ENCODE measurements at places on chromosomes 1 and 21.

- DNase-seq, result no peak
Observed at GRCh38 chr1:210687582-210688279, 359.0 kb downstream of the HHAT start.

- DNase-seq, result no peak
Observed at GRCh38 chr1:194710671-194711070, 1524.3 kb upstream of the B3GALT2 start.

GRCh38 chr1:42173155-42173933 lies 8.8 kb upstream of the GUCA2A start:
- DNase-seq, result no peak

GRCh38 chr1:228076796-228077430 lies 5.6 kb upstream of the ARF1 start:
- no peak for DNase-seq

DNA sequence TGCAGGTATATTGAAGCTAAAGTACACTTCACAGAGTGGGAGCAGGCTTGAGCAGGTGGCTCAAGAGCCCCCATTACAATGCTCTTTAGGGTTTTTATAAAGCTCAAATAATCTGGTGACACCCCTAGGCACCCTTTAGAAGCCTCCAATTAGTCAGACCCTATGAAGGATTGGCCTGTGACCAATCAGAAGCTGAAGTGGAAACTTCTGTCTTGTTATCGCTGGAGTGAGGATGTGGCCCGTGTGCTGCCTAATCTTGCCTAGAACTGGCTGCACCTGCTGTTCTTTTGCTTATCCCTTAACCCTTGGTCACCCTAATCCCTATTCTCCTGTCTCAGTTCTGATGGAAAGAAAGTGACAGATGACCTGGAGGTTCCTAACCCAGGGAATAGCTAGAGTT lies 70.8 kb upstream of the ABCG1 start:
- no peak for DNase-seq

GRCh38 chr1:46477153-46477929 lies 12.3 kb upstream of the DMBX1 start:
- DNase-seq, result peak; percentile 15

DNA sequence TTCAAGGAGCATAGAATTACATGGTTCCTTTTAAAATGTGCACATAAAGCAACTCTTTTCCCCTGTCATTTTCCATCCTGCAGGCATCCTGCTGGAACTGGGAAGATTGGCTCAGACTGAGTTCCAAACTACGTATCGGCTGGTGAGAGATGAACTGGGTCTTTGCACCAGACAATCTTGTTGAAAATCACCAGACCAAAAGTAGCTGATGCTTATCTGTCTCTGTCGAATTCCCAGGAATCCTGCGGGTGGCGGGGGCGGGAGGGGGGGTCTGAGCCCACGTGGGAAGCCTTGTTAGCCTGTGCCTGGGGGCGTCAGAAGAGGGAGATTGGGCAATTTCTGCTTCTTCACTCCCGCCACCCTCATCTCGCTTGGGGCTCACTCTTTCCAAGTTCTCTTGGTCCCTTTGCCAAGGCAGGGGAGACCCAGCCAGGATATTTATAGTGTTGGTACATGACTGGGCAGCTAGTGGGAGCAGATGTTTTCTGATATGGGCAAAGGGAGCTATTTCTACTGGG lies 90.1 kb upstream of the SLC25A33 start:
- no peak for DNase-seq

DNA sequence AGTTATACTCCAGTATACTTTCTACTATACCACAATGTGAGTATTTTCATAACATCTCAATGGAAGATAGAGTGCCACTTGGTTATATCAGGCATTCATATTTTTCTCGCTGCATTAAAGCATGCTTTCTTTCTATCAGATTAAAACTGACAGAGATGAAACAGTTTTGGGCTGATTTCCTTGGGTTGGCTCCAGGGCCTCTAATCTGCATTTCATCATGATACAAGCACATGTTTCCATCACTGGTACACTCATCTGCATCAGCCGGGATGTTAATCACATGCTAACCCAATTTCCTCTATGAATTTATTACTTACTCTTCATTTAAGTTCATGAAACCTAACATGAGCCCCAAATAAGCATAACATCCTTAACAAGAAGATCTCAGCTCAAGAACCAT lies 289.0 kb upstream of the DAB1 start:
- no peak for DNase-seq

GRCh38 chr1:193264313-193265065 lies 78.1 kb upstream of the B3GALT2 start:
- no peak for DNase-seq

- DNase-seq, result peak; percentile 57
Observed at GRCh38 chr1:1906185-1907097, 8.6 kb upstream of the CALML6 start.

- no peak for DNase-seq
Observed at GRCh38 chr1:196409586-196409985, 198.7 kb downstream of the KCNT2 start.

- DNase-seq, result peak; percentile 63
Observed at GRCh38 chr1:92298573-92299476, at the start of the genes GLMN and RPAP2. Gene GLMN (minus strand): TSS chr1:92298987. CDS start chr1:92297999, 988 bp downstream. Gene RPAP2 (plus strand): TSS chr1:92299059. CDS start chr1:92299074, 15 bp downstream.

DNA sequence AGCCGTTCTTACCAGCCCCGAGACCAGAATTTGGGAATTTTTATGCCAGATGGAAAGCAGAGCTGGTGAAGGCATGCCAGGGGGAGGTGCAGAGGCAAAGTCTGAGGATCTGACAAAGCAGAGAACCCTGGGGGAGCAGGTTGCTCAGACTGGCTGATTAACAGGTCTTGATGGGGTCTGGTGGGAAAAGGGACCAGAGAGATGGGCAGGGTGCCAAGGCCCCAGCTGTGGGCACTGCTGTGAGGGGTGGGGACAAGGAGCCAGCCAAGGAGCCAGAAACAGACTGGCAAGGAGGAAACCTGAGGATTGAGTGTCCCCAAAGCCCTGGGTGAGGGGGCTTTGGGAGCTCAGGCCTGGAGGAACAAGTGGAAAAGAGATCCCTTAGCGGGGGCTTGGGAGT lies 21.4 kb downstream of the RPS6KA1 start:
- DNase-seq, result no peak

- no peak for DNase-seq
Observed at GRCh38 chr1:19980314-19980713, 896 bp upstream of the PLA2G2A start.

- DNase-seq, result no peak
Observed at GRCh38 chr21:15164678-15165303, 100.0 kb upstream of the NRIP1 start.

GRCh38 chr1:64575881-64576676 lies 106.2 kb downstream of the CACHD1 start:
- no peak for DNase-seq

DNA sequence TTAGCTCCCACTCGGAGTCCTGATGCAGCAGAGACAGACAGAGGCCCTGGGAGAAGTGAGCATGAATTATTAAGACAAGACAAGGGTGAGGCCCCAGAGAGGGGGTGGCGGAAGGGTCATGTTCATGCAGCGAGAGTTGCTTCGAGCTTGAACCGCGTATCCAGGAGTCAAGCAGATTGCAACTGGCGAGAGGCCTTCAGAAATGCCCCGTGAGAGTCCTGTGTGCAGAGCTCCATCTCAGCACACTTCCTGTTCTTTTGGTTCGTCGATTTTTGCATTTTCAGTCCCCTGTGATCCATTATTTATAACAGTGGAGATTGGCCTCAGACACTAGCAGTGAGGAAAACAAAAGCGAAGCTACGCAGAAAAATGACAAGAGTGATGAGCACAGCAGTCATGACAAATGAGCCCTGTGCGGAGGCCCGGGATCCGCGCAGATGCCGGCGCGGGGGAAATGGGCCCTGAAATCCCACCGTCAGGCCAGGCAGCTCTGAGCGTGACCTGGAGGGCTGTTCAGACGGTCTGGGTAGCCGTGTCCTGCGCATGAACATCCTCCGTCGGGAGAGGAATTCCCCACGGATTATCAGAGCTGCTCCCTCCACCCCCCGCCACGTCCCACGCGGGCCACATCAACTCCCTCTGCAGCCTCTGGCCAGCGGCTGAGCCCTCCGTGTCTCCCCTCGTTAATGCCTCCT lies 15.0 kb downstream of the PDE9A start:
- no peak for DNase-seq

DNA sequence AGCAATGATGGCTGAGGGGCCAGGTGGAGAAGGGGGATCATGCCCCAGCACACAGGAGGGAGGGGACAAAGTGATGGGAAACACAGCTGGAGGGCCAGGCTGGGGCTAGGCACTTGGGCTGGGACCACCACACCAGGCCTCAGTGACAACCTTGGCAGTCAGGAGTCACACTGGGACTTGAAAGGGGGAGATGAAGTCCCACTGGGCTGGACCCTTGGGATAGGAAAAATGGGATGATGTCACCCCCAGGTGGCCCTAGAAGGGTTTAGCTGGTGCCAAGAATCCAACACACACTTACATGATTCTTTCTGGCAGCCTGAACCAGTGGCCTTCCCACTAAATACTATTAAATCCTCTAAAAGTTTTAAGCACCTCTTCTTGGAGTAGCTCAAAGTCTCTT lies 17.1 kb downstream of the ZBTB17 start:
- DNase-seq, result no peak

- DNase-seq, result no peak
Observed at GRCh38 chr1:232422098-232422497, 207.8 kb downstream of the SIPA1L2 start.

DNA sequence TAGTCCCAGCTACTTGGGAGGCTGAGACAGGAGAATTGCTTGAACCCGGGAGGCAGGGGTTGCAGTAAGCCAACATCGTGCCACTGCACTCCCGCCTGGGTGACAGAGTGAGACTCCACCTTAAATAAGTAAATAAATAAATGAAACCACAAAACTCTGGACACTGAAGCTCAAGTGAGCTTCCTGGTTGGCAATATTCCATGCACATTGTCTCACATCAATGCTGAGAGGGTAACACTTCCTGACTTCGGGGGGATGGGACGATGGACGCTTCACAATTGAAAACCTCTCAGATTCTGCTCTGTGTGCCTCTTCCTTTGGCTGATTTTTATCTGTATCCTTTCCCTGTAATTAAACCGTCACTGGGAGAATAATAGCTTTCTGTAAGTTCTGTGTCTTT lies 70.0 kb upstream of the ZNF644 start:
- DNase-seq, result no peak

DNA sequence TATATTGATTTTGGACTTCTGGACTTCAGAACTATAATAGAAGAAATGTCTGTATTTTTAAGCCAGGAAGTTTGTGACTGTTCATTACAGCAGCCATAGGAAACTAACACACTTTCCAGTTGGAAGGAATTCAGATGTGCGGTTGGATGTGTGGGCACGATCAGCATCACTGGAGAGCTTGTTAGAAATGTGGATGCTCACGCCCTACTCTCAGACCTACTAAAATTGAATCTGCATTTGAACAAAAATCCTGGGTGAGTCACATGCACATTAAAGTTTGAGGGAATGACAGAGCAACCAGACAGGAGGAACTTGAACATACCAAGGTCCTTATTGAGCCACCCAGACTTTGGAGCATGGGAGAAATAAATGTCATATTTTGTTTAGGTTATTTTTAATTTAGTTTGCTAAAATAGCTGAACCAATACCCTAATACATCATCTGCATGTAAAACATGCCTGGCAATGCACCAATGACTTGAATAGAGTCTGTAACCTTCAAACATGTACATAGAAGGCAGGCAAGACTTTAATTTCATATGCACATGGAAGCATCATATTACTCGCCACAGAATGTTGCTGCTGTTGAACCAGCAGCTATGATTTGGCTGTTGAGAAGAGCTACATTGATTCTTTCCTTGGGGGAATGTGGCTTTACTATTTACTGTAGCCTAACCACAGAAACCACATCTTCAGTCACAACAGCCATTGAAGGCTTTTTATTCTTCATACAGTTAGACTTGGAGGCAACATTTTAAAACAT lies 346.2 kb downstream of the BARHL2 start:
- DNase-seq, result no peak

DNA sequence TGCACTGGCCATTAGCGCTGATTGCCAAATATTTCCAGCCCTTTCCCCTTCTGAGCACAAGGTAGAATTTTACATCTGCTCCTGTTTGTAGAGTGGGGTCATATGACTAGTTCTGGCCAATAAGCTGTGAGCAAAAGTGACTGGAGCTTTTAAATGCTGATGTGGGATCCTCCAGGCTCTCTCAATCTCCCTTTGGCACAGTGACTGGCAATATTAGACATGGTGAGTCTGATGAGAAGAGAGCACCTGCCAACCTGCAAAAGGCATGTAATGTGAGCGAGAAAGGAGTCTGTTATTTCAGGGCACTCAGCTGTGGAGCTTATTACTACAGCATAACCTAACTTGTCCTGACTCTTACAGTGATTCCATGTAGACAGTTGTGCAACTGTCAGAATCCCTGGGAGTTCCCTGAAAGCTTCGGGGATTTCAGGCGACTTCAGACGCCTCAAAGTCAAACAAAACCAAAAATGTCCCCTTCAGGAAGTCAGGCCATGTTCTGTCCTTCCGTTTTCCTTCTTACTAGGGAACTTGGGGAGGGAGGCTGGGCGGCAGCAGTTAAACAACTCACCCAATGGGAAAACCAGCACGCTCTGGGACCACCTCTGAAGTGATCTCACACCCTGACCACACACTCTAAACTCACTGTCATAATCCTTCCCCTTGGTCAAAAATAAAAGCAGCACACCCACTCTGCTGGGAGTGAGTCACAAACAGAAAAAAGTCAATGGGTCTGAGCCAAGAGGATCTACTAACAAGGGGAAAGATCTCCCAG lies 3.6 kb upstream of the RASSF5 start:
- DNase-seq, result peak; percentile 53

GRCh38 chr1:228900886-228901392 lies 165.7 kb downstream of the RHOU start:
- no peak for DNase-seq

- no peak for DNase-seq
Observed at GRCh38 chr1:7566417-7567375, 204.4 kb upstream of the VAMP3 start.

DNA sequence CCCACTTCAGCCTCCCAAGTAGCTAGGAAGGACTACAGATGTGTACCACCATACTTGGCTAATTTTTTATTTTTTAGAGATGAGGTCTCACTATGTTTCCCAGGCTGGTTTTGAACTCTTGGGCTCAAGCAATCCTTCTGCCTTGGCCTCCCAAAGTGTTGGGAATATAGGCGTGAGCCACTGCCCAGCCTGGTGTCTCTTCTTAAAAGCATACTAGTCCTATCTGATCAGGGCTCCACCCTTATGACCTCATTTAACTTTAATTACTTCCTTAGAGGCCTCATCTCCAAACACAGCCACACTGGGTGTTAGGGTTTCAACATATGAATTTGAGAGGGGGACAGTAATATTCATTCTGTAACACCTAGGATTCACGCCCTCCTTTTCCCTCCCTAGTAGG lies 130.9 kb downstream of the GLIS1 start:
- no peak for DNase-seq

DNA sequence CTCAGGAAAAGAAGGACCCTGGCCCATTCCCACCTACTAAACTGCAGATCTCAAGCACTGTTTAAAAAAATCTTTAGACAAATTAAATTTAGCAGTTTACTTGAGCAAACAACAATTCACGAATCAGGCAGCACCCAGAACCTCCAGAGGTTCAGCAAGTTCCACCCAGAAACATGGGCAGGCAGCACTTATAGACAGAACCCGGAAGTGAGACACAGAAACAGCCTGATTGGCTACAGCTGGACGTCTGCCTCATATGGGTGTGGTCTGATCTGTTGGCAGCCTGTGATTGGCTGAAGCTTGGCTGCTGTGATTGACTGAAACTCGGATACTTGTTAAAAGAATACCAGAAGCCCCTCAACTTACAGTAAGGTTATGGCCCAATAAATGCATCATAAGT lies 34.7 kb upstream of the COL6A2 start:
- no peak for DNase-seq
